ENCODE measurements at places on chromosomes 16 and 17.
A peak's percentile ranks its signal among the peaks of the same experiment; 100 is the strongest.

DNA sequence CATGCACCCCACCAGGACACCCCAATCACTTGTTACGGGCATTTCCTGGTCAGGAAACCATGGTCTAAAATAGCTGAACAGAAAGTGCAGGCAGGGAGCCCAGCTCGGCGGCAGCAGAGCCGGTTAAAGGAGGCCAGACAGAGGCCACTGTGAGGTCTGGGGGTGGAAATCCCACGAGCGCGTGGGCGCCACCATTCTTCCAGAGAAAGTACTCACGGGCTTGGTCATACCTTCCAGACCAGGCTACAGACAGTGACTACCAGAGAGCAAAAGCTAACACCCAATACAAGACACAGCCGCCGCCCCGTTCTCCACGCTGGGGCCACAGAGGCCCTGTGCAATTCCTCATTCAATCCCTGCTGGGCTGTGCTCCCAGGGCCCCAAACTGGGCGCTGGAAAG lies 11.9 kb downstream of the CEP131 start:
- DNase-seq = no peak

- no peak for DNase-seq
Observed at GRCh38 chr16:66129196-66129595, 237.3 kb upstream of the CDH5 start.

DNA sequence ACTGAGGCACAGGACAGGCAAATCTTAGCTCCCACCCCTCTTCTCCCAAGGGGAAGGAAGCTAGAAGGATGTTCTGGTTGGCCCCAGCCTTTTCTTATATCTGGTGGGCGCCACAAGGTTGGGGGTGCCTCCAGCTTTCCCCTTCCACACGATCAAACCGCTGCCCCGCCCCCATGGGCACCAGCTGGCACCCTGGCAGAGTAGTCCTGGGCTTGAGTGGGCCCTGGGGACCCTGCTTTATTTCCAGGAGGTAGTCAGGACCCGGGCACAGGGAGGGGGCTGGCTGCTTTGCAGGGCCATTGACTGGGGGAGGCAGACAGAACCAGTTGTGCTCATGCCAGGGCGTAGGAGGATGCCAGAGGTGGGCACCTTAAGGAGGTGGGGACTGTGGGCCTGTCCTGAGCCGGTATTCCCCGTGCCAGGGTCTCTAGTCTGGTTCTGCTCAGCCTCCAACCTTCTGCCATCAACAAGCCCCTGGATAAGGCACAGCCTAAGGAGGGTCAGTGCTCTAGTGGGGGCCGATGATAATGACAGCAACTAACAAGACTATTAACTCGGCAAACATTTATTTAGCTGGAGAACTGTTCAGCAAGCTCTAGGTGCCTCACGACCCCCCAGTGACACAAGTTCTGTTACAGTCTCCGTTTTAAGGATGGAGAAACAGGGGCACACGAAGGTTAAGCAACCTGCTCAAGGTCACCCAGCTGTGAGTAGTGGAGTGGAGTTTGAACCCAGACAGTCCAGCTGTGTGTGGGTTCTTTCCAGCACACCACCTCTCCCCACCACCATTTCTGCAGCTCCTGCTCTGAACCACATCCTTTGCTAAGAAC lies 7.6 kb upstream of the PPP1R1B start:
- no peak for DNase-seq

DNA sequence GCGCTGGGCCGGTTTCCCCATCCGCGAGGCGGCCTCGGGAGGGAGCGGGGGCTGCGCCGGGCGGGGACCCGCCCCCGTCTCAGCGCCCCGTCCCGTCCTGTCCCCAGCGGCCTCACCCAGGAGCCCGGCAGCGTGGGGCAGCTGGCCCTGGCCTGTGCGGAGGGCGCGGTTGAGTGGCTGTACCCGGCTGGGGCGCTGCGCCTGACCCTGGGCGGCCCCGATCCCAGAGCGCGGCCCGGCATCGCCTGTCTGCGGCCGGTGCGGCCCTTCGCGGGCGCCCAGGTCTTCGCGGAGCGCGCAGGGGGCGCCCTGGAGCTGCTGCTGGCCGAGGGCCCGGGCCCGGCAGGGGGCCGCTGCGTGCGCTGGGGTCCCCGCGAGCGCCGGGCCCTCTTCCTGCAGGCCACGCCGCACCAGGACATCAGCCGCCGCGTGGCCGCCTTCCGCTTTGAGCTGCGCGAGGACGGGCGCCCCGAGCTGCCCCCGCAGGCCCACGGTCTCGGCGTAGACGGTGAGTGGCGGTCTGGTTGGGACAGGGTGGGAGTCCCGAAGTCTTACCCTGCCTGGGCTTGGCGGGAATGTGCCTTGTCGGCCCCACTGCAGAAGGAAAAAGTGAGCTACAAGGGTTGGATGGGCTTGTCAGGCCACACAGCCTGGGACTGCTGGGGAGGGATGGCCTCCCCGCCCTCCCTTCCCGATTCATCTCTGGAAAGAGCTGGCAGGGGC lies 720 bp downstream of the METRN start:
- peak; percentile 50 for DNase-seq

DNA sequence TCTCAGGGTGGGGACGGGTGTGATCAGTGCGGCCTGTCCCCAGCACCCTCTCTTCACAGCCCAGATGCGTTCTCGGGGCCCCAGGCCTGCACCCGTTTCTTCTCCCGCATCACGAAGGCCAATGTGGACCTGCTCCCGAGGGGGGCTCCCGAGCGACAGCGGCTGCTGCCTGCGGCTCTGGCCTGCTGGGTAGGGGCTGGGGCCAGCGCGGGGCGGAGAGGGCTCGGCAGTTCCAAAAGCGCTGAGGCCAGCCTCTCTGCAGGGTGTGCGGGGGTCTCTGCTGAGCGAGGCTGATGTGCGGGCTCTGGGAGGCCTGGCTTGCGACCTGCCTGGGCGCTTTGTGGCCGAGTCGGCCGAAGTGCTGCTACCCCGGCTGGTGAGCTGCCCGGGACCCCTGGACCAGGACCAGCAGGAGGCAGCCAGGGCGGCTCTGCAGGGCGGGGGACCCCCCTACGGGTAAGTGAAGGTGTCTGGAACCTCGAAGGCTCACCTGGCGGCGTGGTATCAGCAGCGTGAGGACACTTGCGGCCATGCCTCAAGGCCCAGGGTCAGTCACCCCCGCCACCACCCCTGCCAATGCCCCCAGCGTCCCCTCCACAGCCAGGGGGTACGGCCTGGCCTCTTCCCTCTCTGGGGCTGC lies 4.4 kb downstream of the MSLN start:
- DNase-seq = no peak

DNA sequence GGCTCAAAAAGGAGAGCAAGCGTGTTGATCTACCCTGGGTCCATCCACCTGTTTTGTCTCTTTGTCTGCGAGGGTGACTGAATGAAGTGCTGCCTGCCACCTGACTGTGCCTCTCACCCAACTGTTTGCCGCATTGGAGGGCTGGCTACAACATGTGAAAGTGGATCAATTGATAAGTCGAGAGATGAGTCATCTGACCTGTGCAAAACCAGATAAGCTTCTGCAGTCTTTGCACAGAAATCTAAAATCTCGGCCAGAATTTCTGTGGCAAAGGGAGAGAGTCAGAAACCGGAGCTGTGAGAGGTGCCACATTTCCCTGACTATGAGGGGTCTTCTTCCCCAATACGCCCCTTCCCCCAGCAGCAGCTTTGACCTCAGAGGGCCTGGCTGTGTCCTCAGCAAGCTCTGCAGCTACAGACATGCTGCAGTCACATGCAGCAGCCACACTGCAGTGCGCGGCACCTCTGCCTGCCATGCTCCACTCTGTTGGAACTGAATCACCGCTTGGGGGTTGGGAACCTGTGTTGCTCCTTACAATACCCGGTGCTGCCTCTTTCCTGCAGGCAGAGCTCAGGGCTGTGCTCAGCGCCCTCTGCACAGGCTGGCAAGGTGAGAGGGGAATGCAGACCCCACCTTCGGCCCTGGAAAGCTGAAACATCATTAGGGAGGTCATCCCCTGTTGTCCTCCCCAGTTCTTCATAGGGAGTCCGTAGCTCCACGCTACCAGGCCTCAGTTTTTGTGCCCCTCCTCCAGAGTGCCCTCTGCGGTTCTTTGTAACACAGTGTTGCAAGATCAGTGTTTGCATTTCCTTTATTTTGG lies 16.2 kb upstream of the HAS3 start:
- DNase-seq = peak; percentile 52

- DNase-seq = peak; percentile 66
Observed at GRCh38 chr16:2776500-2777139, 460 bp downstream of the ELOB start.

DNA sequence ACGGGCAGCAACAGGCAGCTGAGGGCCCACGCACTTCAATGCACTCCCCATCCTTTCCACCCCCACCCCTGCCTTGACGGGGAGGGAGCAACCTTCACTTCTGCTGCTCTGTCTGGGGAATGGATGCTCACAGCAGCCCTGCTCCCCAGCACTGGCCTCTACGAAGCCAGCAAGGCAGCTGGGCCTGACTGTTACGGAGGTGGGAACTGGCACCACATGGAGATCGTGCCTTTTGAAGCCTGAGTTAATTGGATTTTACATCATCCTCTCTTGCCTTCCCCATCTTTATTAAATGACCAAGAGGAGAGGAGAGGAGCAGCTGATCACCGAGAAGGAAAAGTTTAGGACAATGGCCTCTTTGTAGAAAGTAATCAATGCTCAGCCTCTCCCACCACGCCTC lies 187.0 kb upstream of the RPL38 start:
- no peak for DNase-seq

GRCh38 chr16:11990702-11991390 lies 14.3 kb downstream of the SNX29 start:
- DNase-seq = no peak

GRCh38 chr16:11639925-11640899 lies 28.0 kb upstream of the SNN start:
- DNase-seq = no peak

GRCh38 chr16:71843572-71843971 lies 2.2 kb upstream of the ATXN1L start:
- DNase-seq = no peak

DNA sequence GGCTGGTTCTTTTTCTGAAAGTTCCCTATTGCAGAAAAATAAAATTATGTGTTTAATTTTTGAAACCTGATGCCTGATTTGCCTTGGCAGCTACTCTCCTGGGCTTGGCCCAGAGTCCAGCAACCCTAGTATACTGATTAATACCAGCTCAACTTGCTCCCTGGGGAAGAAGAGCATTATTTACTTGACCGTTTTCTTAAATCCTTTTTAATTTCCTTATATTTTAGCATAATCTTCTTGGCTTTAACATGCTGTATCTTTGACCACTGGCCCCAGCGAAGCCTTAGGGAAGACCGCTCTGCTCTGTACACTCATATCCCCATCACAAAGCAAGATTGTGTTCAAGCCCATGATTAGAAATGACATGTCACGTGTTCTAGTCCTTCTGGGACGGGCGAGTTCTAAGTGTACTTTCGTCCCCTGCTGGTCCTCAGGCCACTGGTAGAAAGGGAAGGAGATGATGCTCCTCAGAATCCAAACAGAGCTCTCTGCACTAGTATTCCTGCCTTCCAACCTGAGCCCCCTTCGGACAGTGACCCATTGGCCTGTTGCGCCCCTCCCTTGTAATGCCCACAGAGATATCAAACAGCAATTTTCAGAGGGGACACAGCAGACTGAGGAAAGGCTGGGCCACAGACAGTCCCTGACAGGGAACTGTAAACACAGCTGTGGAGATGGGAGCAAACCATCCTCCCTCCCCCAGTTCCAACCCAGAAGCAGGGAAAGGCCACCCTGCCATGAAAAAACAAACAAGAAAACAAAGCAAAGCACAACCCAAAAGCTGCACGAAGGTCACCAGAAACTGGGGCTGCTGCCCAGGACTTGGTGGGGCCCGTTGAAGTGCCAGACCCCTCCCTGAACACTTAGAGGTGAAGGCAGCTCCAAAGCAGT lies 4.3 kb upstream of the EZH1 start:
- no peak for DNase-seq

DNA sequence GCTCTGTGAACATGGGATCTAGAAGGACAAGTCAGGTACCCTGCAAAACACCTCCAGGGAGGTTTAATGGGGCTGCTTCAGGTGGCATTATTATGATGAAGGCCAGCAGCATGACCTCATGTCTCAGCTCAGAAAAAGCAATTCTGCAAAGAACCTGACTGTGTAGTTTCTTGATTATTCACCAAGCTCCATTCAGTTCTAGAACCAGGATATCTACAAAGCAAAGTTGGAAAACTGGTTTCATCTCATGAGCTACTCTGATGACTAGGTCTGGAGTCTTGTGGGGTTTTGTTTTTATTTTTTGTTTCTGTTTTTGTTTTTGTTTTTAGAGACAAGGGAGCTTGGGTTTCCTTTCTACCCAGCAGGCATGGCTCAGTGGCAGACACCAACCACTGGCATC lies 19.0 kb upstream of the LRRC37A3 start:
- no peak for DNase-seq

DNA sequence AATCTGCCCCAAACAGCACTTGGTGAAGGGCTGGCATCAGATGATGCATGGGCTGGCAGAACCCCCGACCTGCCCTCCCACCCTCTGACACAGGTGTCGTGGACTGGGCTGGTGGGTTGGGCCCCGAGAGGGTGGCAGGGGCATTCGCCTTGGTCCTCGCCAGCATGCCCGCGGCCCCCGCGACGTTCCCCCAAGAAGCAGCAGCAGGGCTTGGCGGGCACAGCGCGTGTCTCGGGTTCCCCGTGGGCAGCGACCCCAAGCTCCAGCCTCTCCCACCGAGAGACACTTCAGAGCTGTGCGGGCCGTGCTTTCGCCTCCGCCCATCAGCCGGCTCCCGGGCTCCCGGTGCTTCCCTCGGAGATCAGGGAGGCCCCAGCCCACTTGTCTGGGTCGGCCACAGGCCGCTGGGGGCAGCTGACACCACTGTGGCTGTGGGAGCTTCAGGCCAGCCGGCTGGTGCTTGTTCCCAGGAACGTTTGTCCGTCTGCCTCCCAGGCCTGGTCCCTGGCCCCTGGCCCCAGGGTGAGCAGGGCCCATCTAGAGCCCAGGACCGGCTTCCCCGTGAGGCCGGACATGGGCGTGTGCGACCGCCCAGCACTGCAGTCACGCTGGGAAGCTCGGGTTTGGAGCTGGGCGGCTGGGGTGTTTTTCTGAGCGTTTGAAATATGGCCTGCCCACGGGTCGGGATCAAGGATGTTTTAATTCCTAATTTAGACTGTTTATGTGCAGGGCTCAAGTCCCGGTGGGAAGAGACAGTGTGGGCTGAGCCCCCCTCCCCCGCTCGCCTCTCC lies 16.6 kb downstream of the CACNA1H start:
- no peak for DNase-seq

- DNase-seq = no peak
Observed at GRCh38 chr17:56262803-56263202, 109.5 kb downstream of the ANKFN1 start.

DNA sequence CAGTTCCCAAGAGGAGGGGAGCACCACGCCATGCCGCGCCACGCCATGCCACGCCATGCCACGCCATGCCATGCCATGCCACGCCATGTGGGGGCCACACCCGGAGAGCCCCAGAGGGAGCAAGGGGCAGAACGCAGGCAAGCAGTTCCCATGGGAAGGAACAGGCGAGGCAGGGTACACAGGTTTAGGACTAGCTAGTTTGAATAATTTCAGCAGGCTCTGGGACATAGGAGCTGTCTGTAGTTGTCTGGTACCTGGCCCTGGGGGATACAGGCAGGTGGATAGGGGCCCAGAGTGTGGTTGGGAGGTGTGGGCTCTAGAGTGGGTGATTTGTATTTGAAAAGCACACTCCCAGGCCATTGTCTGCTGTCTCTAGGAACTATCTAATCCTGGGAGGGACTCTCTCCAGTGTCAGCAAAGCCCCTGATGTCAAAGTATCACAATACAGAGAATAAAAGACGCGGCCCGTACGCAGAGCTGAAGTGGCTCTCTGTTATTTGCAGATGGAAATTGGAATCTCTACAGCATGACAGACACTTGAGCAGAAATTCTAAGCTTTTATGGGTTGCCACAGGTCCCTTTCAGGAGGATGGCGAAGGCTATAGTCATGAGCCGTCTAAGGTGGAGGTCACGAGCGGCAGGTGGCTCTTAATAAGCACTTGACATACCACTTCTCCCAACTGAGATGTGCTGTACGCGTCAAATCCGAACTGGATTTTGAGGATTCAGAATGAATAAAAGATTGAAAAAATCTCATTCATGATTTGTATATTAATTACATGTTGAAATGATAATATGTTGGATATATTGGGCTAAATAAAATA lies 220.8 kb upstream of the TNRC6C start:
- no peak for DNase-seq
